ENCODE measurements at places on chromosomes 5 and 9.

GRCh38 chr9:136849038-136849959 is at the start of gene PHPT1:
TSS of gene PHPT1 (plus strand) at chr9:136849409. CDS start at chr9:136849431, 22 bp downstream.
- DNase-seq = peak; percentile 100

DNA sequence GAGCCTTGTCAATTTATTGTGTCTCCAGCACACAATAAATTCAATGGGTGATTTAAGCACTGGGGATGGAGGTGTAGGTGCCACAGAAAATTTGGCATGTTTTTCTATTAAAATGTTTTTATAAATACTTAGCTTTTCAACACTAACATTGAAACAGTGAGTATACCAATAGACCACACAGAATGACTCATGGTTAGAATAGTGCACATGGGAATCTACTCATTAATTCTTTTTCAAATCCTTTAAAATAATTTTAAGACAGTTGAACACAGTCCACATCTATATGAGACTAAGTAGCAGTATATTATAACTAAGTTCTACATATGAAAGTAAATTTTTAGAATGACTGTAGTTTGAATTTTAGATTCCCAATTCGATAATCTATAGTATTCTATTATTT is 67.1 kb downstream of the LNPEP start:
- no peak for DNase-seq

GRCh38 chr5:79962575-79963222 is 28.4 kb downstream of the MTX3 start:
- peak; percentile 39 for DNase-seq

DNA sequence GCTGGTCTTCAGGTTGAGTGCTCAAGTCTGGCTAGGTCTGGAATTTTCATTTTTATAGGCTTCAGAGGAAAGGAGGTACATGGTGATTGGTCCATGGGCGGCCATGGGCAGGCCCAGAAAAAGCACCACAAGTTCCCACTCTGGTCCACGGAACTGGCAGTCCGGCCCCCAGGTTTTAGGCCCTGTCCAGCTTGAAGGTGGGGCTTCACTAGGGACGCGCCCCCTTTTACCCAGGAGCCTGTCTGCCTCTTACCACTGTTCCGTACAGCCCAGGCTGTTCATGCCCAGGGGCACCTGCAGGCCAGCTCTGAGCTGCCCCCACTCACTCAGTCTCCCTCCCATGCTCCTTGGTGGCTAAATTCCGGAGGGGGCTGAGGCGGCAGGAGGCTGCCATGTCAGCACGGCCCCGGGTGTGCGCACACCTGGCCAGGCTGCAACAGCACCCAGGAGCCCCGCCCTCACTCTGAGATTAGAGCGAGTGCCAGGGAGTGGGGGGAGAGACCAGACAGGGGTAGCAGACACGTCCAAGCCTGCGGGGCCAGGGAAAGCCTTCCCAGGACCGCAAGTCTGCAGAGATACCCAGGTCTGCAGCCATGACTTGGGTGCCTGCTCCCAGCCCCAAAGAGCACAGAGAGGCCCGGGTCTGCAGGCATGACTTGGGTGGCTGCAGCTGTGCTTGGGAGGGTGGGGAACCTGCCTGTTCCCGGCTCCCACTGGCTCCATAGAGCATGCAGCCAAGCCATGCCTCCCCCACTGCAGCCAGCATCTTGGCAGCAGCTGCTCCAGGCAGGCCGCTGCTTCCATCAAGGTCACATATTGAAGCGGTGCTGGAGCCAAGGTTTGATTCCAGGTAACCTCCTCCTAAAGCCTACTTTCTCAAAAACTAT is 390.2 kb upstream of the SGCD start:
- DNase-seq = peak; percentile 18

GRCh38 chr5:82812575-82812974 is 264.6 kb downstream of the TMEM167A start:
- peak; percentile 62 for DNase-seq

GRCh38 chr5:141869514-141869913 is 8.7 kb downstream of the PCDH1 start:
- DNase-seq = peak; percentile 62

- peak; percentile 55 for DNase-seq
Measured at GRCh38 chr5:139823757-139824355, 28.2 kb downstream of the PSD2 start.

- DNase-seq = no peak
Measured at GRCh38 chr5:131979816-131980215, 31.6 kb downstream of the ACSL6 start.

- peak; percentile 41 for DNase-seq
Measured at GRCh38 chr5:55691265-55692105, 20.6 kb downstream of the SLC38A9 start.

- peak; percentile 71 for DNase-seq
Measured at GRCh38 chr9:91733006-91733624, 216.9 kb downstream of the ROR2 start.

- no peak for DNase-seq
Measured at GRCh38 chr9:13113216-13113615, 166.3 kb downstream of the MPDZ start.

- DNase-seq = no peak
Measured at GRCh38 chr5:2888520-2889060, 137.1 kb upstream of the IRX2 start.

DNA sequence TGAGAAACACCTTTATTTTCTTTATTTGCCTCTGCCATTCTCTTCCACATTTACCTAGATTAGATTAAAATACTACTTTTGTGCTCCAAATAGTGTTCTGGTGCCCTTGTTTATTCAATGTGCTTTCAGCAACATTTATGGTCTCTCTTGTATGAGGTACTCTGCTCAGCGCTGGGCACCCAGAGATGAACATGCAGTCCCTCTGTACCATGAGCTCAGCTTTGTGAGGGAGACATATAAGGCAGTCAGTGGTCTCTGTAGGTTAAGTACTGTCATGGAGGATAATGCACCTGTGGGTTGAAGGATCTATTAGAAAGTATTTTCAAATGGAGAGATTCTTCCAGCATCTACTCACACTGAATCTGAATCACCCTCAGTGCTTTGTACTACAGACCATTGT is 176.5 kb downstream of the TAF11L14 start:
- no peak for DNase-seq

- DNase-seq = no peak
Measured at GRCh38 chr5:57402761-57403160, 79.8 kb downstream of the ACTBL2 start.

DNA sequence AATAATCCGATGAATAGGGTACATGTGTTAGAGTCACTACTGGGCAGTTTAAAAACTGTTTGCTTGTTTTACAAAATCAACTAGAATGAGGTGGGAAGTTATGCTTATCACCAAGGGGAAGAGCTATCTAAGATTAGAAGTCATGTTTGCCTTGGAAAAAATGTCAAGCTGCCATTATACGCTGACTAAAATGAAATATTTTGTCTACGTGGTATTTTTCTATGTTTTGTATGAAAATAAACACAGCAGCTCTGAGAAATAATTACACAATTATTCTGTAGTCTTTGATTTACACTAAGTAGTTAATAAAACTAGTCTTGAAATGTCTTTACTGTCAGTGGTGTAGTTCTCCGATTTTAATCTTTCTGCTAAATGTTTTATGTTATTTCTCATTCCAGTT is 241.9 kb upstream of the TARS1 start:
- DNase-seq = no peak

DNA sequence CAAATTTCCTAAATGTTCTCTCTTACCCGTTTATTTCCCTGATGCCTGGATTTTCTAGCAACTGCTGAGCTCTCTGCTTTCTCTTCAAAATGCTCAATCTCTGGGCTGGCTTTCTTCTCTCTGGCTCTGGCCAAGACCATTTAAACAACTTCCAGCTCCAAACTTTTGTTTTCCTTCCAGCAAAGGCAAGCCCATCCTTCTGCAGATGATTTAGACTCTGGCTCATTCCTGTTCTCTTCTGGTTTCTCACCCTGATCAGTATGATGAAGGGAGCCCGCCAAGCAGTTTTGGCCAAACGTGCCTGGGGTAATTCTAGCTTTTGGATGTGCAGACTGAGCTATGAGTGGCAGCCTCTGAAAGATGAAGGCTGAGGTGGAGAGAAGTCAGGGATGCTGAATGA is 78.1 kb downstream of the HSPA4 start:
- DNase-seq = no peak

DNA sequence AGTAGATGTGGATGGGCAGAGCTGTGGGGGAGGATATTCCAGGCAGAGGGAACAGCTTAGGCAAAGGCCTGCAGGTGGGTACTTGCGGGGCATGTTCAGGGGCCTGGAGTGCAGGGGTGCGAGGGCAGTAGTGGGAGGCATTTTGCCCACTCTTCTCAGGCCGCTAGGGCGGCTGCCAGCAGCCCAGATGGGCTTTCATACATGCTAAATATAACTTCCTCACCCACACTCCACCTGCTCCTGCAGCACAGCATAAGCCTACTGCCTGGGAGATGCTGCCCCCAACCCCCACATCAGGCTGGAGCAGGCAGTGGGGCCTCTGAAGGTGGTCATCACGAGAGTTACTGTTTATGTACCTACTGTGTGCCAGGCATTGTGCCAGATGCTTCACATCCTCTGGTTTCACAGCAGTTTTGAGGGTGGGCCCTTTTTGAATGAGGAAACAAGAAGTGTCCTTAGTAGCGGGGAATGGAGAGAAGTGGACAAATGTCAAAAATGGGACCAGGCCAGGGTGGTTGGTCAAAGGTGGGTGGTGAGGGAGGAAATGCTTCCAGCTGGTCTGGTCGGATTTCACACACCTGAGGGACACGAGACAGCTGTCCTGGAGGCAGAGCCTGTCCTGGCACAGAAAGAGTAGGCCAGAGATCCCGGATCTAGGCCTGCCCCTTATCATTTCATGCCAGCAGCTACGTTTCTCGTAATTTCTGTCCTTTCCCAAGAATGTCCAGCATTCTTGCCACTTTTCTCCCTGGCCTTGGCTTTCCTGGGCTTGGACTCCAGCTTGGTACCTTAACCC is 12.1 kb downstream of the RGS14 start:
- DNase-seq = peak; percentile 74

- DNase-seq = peak; percentile 85
Measured at GRCh38 chr9:107213561-107214028, 69.5 kb upstream of the RAD23B start.

- DNase-seq = peak; percentile 92
Measured at GRCh38 chr5:71601222-71602026, 14.3 kb downstream of the MCCC2 start.

DNA sequence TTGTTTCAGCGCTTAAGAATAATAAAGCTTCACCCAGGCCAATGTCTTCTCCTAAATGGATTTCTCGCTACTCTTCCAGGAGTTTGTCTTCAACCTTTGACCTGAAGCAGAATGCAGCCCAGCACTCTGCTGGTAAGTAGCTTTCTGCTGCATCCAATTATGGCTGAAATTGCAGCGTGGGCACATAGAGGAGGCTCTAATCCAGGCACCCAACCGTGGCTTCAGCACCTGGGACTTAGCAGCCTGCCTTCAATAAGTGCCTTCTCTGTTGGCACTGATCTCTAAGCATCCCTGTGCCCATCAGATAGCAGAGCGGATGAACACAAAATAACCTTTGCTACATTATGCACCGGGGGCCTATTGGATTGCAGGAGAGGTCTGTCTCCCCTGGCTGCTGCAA is 105.2 kb downstream of the TRIM32 start:
- DNase-seq = no peak

GRCh38 chr5:64595031-64595855 is 89.4 kb downstream of the RGS7BP start:
- DNase-seq = no peak

- no peak for DNase-seq
Measured at GRCh38 chr5:57929271-57929670, 446.7 kb upstream of the ACTBL2 start.

- DNase-seq = no peak
Measured at GRCh38 chr9:95953986-95954385, 78.5 kb downstream of the ERCC6L2 start.

DNA sequence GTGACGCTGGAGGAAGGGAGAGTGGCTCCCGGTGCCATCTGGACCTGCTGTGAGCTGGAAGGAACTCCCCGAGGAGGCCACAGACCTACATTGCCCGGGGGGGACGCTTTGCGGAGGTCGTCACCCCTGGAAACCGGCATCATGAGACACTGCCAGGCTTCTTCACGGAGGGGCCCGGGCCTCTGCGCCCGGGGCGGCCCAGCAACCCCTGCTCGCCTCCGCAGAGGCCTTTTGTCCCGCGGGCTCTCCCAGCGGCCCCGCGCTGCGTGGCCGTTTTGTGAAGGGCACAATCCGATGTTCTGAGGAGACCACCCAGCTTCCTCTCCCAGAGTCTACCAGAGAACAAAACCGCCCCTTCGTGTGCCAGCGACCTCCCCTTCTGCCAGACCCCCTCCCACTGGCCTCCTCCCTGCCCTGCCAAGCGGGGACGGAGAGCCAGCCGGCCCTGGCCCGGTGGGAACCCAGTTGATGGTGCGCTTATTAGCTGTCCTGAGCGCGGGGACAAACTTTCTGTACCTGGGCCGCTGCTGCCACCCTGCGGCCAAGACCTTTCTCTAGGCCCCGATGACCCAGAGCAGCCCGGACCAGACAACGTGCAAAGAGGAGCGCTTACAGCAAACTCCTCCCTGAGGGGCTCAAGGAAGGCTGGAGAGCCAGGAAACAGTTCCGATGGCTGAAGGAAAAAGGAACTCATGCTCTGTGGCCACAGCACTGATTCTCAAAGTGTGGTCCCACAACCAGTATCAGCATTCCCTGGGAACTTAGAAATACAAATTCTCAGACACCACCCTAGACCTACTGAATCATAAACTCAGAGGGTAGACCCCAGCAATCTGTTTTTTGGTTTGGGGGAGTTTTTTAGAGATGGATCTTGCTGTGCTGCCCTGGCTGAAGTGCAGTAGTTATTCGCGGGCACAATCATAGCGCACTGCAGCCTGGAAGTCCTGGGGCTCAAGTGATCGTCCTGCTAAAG is 86.7 kb downstream of the SLC1A3 start:
- DNase-seq = peak; percentile 93

- peak; percentile 60 for DNase-seq
Measured at GRCh38 chr5:158898185-158899177, 201.2 kb downstream of the EBF1 start.

- DNase-seq = no peak
Measured at GRCh38 chr5:178403351-178403750, 170.7 kb upstream of the PHYKPL start.

DNA sequence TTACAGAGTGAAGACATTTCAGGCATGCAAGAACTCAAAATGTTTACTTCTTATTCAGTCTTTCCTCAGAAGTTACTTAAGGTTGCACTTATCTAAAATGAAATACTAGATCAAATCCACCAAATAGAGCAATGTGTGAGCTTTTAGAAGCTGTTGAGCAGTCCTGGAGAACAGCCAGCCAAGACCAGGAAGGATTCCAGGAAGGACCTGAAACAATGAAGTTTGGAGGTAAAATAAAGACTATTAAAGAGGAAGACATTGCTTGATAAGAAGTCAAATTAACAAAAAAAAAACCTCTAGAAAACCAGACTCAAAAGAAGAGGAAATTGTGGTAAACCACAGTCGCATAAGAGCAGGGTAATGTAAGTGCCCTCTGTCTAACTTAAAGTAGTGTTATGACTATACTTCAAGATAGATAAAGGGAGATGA is 156.2 kb upstream of the S1PR3 start:
- peak; percentile 32 for DNase-seq

DNA sequence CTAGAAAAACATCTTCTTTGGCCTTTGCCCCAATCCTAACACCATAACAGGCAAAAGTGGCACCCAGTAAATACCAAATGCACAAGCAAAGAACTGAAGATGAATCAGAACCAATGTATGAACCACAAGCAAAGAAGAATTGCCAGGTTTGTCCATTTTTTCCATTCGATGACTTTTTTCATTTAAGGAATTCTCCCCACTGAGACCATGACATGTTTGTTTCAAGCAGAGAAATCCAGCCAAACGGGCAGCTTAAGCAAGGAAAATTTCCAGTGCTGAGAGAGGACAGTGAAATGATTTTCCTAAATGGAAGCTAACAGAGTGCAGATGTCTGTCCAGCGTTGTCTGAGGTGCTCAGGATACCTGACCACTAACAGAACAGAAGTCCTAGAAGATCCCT is 203.7 kb downstream of the ADAMTS12 start:
- peak; percentile 31 for DNase-seq

GRCh38 chr9:106859957-106860720 is 2.8 kb upstream of the ZNF462 start:
- DNase-seq = no peak
